Activated T-cell treated with anti-CD3 and anti-CD28 coated beads, Interleukin-2, amount 50 U/mL, for 24 hours (primary cell): ENCODE measurements at places on chromosomes 5 and 9.

DNA sequence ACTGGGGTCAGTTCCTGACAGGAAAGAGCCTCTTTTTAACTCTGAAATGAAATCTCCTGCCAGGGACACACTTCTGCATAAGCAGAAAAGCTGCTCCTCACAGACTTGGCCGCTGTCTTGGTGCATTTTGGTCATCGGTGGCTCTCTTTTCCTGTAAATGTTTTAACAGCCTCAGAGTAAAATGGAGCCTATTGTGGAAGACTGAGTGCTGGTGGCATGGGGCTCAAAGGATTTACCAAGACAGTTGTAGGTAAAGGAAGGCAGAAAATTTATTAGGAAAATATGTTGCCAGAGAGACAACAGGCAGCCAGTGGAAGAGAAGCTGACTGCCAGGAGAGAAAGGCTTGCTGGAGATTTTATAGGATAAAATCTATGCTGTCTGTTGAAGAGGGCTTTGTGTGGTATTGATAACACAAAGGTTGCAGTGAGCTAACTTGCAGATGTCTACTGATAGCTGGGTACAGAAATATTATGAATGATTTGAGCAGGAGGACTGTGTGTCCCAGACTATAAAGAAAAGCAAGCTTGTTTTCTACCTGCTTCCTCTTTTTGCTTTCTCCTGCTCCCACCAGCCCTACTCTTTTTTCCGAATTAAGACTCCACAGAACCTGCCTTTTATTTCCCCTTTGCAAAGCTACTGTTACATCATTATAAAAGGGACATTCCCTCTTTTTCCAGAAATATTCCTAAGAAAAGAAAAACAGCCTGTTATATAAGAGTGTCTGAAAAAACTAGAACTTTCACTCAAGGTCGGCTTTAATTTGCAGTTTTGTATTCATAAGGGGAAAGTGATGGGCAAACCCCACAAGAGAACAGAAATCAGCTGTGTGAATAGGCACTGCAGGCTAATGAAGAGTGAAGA lies 27.9 kb upstream of the IFNA14 start:
- no peak for DNase-seq

DNA sequence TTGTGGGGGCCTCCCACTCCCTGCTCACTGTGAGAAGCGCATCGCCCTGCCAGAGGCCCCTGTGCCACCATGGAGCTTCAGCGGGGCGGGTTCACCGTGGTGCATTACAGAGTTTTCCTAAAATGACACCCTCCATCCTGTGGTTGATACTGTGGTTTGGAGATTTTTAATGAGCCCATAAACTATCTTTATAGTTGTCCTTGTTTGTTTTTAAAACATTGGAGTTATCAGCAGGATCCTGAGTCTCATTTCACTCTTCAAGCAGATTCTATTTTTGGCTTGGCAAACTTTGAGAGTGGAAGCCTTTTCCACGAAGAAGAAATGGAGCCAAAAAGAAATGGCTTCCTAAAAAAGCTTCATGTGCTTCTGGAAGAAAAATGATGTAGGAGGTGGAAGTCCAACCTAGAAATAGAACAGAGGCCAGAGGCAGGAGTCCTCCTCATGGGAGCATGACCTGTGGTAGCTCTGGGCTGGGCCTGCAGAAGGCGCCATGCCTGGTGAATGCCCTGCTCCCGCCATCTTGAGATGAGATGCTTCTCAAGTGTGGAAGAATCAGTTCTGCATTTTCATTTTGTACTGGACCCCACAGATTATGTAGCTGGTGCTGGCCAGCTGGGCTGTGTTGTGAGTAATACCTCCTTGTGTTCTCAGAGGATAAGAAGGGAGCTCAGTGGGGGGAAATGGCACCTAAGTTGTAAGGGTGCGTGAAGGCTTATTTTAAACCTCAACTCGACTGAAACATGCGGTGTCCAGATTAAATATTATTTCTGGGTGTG lies 79.0 kb upstream of the RAI14 start:
- no peak for DNase-seq

- DNase-seq = no peak
Observed at GRCh38 chr5:74177961-74178360, 462.6 kb downstream of the ENC1 start.

GRCh38 chr9:32706004-32706724 lies 70.7 kb upstream of the TAF1L start:
- DNase-seq = no peak

DNA sequence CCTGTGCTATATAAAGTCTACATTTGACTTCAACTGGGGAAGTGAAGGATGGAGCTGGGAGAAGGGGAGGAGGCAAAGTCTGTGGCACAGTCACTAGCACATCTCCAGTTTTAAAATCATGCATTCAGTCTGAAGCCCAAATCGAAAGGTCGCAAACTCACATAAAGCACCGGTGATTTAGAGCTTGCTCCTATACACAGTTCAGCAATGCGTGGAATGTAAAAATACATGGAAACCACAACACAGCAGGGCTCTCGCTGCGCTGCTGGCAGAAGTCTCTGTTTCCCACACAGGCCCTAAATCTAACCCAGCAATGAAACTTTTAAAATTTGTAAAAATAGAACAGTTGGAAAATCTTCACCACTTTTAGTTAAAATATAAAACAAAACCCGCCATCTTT lies 68.2 kb downstream of the EBF1 start:
- DNase-seq = no peak

DNA sequence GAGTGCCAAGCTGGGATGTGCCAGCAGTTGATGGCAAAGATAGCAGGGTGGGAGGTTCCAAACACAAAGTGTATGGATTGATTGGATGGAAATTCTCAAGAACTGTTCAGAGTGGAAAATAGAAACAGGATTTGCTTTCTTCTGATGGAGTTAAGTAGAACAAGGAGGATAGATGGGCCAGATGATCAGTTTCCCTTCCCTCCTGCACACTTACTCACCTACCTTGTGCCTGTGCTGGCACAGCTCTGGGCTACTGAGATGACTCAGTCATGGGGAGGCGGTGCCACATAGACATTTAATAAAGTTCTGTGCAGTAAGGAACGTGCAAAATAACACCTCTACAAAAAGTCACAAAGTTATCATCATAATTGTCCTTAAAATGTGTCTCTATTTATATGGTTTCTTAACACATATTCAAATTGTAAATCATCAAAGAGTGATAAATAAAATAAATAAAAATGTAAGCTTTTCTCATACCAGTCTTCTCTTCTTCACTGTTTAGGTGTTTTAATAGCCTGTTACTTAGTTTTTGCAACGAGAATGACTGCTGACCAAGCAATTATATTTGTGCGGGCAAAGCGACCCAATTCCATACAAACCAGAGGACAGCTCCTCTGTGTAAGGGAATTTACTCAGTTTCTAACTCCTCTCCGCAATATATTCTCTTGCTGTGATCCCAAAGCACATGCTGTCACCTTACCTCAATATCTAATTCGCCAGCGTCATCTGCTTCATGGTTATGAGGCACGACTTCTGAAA lies 12.7 kb downstream of the PTPDC1 start:
- DNase-seq = no peak

DNA sequence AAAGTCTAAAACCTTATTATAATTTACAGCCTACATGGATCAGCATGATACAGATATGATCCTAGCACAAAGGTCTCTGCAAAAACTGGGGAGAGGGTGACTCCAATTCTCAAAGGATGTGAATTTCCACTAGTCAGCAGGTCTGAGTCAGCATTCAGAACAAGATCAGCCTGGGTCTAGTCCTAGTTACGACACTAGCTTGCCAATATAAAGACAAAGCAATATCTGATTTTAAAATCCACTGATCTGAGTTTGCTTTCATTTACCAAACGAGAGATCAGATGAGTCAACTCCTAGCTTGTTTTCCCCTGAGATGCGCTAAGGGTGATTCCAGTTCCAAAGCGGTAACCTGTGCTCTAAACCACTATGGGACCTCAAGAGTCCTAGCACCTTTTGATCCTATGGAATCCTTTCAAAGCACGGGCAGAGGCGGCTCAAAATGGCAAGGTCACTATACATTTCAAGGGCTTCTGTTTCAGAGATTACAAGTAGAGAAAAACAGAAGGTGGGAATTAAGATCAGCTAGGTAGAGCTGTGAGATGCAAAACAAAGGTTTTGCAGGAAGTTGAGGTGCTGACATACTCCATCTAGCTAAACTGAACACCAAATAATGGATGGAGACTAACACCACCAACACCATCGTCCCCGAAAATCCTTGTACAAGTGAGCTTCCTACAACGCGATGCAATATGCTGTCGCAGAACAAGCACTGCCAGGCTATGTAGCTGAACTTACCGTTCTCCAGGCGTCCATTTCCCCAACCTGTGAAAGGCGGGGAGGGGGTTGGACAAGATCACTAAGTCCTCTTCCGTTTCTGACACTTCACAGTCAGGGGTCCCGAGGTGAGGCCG lies 906 bp downstream of the SLC25A51 start:
- no peak for DNase-seq

DNA sequence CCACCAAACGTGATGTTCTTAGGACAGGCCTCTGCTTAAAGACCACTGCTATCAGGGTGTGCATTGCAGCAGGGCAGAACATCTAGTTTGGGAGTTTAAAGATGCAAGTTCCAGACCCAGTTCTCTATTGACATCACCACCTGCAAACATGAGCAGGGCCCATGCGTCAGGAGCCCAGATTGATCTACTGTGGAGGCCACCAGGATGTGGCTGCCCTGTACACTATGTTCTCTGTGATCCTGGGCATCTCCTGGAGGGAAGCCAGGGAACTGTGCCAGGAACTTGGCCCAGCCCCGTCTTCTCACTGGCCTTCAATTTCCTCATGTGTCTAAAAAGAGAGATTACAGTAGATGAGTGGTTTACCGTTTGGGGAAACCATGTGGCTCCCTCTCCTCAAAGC lies 87.1 kb downstream of the PDE6A start:
- no peak for DNase-seq

GRCh38 chr9:36928670-36929349 lies 105.3 kb downstream of the PAX5 start:
- no peak for DNase-seq

- DNase-seq = no peak
Observed at GRCh38 chr9:120376101-120376500, 203.9 kb downstream of the CDK5RAP2 start.

- no peak for DNase-seq
Observed at GRCh38 chr5:9818340-9818845, 188.2 kb upstream of the TAS2R1 start.

- no peak for DNase-seq
Observed at GRCh38 chr9:13621872-13622564, 342.5 kb upstream of the MPDZ start.

DNA sequence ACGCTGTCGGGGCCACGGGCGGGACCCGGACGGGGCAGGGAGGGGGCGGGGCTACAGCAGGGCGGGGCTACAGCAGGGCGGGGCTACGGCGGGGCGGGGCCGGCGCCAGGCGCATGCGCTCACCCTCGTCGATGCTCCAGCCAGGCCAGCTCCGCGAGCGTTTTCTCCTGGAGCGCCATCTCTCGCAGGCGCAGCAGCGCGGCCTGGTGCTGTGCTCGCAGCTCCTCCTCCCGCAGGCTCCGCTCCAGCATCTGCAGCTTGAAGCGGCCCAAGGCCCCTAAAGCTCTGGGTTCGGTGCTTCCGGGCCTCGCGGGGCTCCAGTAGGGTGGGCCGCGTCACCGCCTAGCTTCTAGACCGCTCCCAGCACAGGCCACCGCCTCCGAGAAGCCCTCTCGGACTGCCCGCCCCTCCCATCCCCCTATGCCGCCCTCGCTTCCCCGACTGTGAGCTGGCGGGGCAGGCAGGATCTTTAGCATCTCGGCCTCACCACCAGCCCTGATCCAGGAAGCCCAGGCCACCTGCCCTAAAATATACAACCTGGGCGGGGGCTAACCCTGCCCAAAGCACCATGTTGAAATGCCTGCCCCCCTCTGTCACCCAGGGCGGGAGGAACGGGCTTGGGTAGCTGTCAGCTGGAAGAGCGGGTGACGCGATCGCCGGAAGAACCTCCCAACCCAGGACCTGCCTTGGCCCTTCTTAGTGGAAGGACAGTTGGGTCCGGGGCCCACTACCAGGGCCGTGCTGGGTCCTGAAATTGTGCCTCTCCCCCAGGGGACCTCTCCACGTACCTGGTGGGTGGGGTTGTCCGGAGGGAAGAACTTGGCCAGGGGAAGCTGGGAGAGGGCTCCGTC lies 21.9 kb upstream of the QSOX2 start:
- peak; percentile 95 for DNase-seq

DNA sequence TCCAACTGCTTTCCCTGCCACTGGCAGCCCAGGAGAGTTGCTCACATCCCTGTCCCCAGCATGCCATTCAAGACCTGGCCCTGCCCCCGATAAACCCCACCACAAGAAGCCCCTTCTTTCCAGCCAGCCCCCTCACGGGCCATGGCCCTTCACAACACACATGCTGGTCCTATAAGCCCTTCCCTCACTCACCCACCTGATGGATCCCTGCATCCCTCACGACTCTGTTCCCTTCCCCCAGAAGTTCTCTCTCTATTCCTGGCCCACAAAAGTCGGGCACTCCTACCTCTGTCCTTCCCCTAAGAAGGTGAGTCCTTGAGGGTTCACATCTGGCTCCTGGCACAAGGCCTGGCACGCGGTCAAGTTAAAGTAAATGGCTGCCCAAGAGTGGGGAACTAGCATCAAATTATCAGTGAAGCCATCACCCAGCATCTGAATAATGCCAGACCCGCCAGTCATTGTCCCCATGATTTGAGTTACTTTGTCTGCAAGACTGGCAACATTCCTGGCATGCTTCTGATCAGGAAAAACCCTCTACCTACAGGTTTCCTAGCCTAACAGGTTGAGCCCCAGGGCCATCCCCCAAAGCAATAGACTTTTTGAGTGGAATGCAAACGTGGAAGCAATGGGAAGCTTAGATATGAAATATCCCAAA lies 65.9 kb downstream of the CRB2 start:
- peak; percentile 15 for DNase-seq
